Brain microvascular endothelial cell (primary cell): ENCODE measurements at places on chromosomes 7 and 10.

- DNase-seq: no peak
Measured at GRCh38 chr10:4196183-4196582, 411.2 kb upstream of the KLF6 start.

DNA sequence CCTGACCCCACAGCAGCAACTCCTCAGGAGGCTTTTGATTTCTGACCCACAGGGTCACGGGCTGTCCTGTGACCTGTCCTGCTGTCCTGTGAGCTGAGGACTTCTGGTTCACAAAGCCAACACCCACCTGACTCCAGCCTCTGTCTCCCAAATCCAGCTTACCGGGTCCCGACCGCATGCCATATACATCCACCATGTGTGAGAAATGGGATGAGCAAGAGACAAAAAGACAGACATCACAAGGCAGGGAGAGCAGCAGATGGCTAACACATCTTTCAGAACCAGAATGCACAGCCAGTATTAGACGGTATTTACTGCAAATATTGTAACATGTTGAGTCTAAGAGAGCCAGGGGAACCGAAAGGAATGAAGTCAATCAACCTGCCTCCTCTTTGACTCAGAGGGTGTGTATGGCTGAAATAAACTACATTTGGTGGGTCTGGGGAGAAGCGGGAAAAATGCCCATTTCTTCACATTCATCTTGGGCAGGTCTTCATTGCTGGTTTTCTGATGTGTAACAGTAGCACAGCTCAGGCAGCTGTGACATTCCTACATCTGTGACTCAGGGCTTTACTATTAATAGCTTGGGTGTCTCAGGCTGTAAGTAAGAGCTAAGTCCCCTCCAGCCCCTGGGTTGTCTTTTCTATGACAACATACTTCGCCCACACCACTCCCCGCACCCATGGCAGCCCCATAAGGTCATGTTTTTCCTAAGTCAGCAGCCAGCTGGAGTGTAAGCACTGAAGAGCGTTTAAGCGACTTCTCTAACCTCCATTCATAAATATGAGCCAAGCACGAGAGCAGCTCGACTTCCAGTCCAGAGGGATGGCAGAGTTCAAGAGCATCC is 25.0 kb downstream of the ABLIM1 start:
- peak; percentile 89 for DNase-seq

- no peak for DNase-seq
Measured at GRCh38 chr10:51020200-51020599, 54.1 kb upstream of the PRKG1 start.

GRCh38 chr10:110141185-110141584 is 66.2 kb upstream of the MXI1 start:
- DNase-seq: peak; percentile 24

- DNase-seq: no peak
Measured at GRCh38 chr7:82567356-82567755, 123.8 kb upstream of the CACNA2D1 start.

DNA sequence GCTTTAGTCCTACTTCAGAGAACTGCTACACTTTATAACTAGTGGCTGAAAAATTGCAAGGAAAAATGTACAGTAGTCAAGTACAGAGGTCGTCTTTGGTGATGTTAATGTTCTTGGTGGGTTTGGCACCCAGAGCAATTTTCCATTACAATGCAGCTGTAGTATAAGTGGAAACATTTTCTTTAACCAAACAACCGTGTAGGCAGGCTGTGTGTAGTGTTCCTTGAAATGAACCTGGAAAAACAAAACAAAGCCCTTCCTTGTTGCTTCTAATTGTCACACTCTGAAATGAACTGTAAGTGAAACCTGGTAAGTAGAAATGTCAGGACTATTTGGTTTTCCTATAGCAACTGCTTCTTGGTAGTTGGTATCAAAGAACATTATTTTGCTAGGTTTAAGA is 256.9 kb downstream of the MDFIC start:
- no peak for DNase-seq

GRCh38 chr7:42740408-42740807 is 171.5 kb downstream of the C7orf25 start:
- no peak for DNase-seq

GRCh38 chr10:70698211-70698610 is 25.9 kb downstream of the ADAMTS14 start:
- DNase-seq: no peak

DNA sequence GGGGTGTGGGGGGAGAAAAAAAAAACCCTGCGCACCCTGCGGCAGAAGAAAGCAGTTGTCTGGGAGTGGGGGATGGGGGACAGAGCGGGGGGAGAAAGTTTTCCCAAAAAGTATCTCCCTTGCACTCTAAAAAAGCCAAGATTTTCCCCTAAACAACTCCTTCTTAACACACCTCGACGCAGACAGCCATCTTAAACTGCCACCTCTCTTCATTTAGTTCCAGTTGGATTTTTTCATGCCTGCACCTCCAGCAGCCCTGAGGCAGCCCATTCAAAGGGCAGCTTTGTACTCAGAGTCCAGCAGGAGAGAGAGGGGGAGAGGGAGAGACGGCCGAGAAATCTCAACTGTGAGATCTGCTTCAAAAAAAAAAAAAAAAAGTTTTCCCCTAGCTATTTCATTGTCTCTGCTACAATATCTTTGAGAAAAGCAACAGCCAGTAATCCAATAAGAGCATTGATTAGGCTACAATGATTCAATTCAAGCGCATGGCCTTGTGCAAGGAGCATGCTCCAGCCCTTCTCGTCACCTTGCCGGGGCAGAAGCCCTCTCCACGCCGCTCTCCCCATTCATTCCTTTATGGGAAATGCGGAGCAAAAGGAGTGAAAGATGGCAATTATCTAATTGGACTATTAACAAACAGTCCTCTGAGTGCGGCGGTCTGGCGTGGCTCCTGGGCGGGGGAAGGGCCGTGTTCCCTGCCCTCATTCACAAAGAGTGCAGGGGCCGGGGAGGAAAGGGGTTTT is 939 bp upstream of the VAX1 start:
- DNase-seq: no peak

GRCh38 chr10:80555415-80555814 is 17.7 kb downstream of the SH2D4B start:
- no peak for DNase-seq

DNA sequence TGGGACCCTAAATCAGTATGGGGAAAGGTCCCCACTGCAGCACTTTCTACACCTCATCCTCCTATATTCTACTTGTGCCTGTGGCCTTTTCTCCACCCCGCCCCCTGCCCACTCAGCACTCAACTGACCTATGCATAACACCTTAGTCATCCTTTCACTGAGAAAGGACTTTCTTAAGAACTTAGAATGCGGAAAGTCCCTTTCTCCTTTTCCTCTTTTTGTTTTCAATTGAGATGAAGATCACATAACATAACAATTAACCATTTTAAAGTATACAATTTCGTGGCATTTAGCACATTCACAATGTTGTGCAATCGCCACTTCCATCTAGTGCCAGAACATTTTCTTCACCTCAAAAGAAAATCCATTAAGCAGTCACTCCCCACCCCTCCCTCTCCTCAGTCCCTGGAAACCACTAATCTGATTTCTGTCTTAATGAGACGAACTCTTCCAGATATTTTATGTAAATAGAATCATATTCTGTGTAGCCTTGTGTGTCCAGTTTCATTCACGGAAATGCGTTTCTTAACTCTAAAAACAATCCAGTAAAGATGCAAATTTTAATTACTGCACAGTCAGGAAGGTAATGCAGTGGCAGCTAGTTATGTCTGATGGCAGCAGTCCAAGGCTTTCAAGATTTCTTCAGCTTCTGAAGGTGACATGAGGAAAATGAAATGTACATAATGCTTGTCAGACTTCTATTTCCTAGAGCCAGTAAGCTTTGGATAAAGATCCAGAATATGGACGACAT is 41.7 kb downstream of the FAS start:
- peak; percentile 65 for DNase-seq

DNA sequence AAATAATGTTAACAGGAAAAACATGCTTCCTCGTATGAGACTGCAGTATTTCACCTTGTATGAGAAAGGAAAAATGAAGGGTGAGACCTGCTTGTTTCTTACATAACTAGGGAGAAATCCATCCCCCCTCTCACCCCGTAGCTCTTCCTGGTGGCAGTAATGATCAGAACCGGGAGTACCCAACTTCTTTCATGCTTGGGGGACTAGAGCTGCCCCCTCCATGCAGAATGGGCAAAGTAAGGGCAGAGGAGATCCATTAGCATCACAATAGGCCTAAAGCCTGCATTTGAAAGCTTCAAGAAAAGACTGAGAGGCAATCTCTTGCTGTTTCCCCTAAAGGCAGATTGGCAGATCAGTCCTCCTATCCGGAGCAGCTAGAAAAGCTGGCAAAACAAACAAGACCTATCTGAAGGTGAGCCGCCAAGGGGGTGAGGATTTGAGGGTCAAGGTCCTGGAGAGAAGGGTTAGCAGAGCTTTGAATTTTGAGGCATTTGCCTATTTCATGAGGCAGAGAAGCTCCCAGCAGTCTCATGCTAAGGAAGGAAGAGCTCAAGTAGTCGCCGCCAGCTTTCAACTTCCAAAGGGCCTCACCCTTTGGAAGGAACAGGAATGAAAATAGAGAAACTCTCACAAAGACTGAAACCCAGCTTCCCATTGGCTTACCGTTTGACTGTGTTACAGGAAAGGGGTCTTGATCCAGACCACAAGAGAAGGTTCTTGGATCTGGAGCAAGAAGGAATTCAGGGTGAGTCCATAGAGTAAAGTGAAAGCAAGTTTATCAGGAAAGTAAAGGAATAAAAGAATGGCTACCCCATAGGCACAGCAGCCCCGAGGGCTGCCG is 36.2 kb downstream of the BAG3 start:
- no peak for DNase-seq

DNA sequence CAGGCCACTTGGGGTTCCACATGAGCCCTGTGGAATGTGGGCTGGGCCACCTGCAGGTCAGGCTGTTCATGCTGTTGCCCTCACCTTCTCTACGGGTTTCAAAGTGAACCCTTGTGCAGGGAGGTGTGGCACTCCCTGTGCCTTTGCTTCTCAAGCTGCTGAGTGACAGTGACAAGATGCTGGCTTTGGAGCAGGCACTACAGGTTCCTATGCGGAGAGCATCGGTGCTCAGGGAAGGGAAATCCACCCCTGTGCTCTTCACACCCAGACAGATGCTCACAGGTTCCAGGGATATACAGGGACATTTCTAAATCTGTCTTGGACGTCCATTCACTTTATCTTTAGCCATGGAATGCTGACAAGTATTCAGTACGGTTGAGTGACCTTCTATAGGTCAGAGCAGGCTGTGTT is 1005.0 kb downstream of the LRMDA start:
- DNase-seq: no peak

- no peak for DNase-seq
Measured at GRCh38 chr7:36663481-36663880, 60.8 kb downstream of the AOAH start.

DNA sequence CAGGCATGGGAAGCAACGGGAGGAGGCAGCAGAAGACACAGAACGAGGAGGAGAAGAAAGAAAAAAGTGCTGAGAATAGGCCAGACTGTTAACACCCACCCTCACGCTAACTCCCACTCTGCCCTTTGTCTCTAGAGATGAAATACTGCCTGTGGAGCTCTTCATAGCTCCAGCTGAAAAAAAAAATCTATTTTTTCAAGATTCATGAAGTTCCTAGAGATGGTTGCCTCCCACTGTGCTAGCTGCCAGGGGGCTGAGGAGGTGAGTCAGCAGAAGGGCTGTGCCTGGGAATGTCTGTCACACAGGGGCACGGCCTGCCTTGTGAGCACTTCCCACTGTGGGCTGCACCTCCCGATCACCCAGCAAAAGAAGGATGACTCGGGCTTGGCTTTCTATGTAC is 144.5 kb downstream of the RNF216 start:
- DNase-seq: peak; percentile 91

DNA sequence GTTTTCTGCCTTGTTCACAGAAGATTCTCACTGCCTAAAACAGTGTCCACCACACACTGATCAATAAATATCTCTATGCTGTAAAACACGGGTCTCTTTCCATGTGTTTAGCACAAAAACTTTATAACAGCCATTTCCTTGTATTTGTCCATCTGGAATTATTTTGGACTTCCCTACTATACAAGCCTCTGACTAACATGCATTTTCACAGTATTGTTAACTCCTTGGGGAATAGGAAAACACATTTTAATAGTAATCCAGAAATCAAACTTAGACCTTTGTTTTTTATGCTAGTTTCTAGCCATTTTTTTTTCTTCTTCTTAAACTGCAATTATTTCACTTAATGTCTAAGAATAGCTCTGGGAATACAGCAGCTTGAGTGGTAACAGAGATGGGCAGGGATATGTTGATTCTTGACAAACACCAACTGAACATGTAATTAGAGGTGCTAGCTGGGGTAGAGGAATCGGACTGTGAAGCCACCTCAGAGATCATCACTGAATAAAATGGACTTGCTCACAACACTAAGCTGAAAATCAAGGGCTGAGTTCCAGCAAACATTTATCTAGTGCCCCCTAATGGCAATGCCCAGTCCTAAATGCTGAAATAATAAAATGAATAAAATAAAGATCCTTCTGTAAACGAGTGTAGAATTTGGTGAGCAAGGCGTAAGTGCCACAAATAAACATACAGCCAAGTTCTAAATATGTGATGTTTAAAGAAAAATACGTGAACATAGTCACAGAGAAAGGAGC is 593.1 kb downstream of the SORCS1 start:
- peak; percentile 11 for DNase-seq

GRCh38 chr7:54166419-54166818 is 375.8 kb upstream of the VSTM2A start:
- DNase-seq: no peak

DNA sequence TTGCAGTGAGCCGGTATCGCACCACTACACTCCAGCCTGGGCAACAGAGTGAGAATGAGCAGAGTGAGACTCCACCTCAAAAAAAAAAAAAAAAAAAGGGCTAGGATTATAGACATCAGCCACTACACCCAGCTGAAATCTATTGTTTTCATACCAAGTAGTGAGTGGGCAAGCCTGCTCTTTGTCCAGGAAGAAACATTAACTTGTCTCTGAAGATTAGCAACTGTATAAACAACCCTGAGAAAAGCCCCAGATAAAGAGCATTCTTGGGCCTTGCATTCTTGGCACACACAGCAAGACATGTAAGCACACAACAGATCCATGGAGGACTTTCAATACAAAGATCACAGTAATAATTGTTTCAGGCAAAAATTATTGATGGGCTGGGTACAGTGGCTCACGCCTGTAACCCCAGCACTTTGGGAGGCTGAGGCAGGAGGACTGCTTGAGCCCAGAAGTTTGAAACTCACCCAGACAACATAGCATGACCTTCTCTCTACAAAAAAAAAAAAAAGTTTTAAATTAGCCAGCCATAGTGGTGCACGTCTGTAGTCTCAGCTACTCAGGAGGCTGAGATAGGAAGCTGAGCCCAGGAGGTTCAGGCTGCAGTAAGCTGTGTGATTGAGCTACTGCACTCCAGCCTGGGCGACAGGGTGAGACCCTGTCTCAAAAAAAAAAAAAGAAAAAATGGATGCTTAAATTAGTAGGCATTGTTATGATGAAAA is 4.4 kb downstream of the PSPH start:
- DNase-seq: peak; percentile 94

GRCh38 chr10:45053569-45054100 is 52.9 kb downstream of the ZNF22 start:
- no peak for DNase-seq

- DNase-seq: no peak
Measured at GRCh38 chr10:43203448-43204041, 63.3 kb downstream of the RASGEF1A start.

GRCh38 chr7:57308631-57309408 is 141.2 kb upstream of the ZNF716 start:
- no peak for DNase-seq
